ENCODE measurements at places on chromosomes 5 and 9. TPM values are rescaled to one million over a fixed set of nuclear protein-coding genes. Genes with fewer than 3 reads are reported as not detected.

DNA sequence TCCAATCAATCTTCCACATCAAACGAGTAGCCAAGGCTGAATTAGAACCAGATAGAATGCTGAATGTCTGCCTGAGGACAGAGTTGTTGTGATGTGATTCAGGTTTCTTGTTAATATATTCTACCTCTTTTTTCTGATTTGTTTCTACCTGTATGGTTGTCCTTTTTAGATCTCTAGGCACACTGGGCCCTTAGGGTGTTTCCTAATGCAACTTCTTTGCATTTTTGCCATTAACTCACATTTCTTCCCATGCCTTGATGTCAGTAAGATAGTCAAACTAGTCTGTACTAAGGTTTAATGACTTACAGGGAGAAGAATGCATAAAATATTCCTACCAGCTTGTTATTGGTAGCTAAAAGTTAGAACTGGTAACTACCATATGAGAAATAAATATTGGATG, 413.6 kb downstream of the CCDC171 start:
- no peaks in the 10 kb centered on the region for H3K27me3 ChIP-seq
- H3K36me3 ChIP-seq, result no peaks in the 10 kb centered on the region
- H3K4me3 ChIP-seq, result no peak overlapping the region
- H3K27ac ChIP-seq, result no peak overlapping the region
- DNase-seq, result no peak

DNA sequence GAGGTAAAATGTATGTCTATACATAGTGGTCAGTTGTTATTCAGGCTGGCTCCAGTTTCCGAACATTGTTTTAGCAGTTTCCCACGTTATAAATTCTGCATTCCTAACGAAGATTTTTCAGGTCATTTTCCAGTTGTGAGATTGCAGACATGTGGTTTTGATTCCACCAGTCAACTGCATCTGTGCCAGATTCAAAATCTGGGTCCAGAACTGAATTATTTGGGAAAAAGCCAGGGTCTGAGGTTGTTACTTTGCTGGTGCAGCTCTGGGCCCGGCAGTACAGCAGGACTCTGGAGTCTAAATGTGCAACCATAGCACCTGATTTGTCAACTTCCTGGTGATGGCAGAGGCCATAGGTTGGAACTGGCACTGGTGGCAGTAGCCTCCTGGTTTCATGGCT, 105.7 kb upstream of the MEGF10 start:
- no peaks in the 10 kb centered on the region for H3K27me3 ChIP-seq
- H3K4me1 ChIP-seq, result no peaks in the 10 kb centered on the region
- no peaks in the 10 kb centered on the region for H3K36me3 ChIP-seq
- DNase-seq, result no peak
- H3K27ac ChIP-seq, result no peak overlapping the region
- H3K4me3 ChIP-seq, result no peak overlapping the region

DNA sequence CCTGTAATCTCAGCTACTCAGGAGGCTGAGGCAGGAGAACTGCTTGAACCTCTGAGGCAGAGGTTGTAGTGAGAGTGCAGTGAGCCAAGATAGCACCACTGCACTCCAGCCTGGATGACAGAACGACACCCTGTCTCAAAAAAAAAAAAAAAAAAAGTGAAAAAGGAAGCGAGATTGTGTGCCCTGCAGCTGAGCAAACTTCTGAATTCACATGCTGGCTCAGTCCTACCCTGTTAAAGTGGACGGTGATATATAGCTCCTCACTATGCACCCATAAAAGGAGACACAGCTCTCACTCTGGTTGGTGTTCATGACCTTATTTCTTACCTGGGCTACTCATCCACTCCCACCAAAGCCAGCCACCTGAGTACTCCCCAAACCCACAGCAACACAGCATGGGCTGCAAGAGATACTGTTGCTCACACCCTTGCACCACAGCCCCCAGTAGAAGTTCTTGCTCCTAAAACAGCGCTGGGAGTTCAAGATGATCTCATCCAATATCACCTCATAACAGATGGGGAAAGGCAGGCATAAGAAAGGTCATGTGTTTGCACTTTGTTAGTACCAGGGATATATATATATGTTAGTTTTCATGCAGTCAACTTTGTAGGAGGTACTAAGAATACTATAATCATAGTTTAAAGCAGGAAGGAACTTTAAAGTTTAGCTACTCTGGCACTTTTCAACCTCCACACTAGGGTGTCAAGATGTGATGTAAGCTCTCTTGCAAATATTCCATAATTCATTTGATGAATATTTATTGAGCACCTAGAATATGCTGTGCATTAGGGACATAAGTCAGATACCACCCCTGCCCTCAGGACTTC, 4.0 kb downstream of the TTLL11 start:
- H3K36me3 ChIP-seq, result no peaks in the 10 kb centered on the region
- no peaks in the 10 kb centered on the region for H3K27me3 ChIP-seq
- DNase-seq, result no peak
- H3K27ac ChIP-seq, result no peak overlapping the region
- H3K4me1 ChIP-seq, result peaks cover 6% of the 10 kb centered on the region

DNA sequence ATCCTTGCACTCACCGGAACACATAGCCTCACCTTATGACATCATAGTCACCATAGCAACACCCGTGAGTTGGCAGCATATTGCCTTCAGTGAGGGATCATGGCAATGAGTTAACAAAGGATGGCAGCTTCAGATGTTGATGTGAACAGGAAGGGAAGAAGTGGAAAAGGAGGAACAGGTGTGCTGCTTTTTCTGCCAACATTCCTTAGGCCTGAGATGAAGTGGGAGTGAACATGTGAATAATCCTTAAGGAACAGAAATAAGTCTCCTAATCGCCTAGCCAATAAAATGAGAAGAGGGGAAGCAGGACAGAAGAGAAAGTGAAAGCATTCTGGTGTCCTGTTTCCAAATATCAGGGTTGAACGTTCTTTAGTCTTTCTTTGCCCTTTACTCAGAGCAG, 360.0 kb downstream of the BRINP1 start:
- H3K4me3 ChIP-seq, result no peak overlapping the region
- H3K27ac ChIP-seq, result no peak overlapping the region
- H3K4me1 ChIP-seq, result peaks cover 5% of the 10 kb centered on the region
- no peak for DNase-seq

DNA sequence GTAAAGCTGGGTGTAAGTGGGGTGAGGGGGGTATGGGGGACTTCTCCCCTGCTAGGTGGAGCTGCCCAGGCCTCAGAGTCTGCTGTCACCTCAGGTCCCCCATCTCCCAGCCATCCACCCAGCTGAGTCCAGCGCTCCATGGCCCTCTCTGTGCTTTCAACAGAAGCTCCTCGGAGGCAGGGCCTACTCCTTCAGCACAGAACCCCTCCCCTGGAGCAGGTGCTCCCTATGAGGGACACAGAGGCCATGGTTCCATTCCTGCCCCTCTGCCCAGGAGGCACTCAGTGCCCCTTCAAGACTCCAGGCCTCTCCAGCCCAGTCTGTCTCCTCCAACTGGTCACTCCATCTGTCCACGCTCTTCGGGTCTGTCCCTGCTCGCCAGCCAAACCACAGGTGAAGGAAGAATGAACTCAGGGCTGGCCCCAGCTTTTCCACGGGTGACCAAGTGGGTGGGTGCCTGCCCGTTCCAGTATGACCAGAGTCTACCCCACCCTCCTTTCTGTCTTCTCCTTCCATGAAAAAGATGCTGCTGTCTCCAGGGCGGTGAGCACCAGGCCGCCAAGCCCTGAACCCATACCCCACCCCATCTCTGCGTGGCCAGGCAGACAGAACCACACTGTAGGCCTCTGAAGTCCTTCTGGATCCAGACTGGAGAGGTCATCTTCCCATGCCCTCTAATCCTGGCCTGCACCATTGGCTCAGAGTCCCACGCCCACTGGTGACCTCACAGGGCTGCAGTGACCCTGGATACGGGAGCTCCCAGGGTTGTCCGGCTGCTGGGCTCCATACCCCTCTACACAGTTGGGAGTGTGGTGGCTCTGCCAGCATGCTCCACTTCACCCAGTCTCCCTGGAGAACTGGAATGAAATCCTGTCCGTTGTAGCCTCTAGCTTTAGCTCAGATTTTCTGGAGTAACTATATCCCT, 11.9 kb downstream of the GBGT1 start:
- DNase-seq, result no peak
- H3K27me3 ChIP-seq, result no peaks in the 10 kb centered on the region
- H3K4me1 ChIP-seq, result peaks cover 11% of the 10 kb centered on the region
- H3K27ac ChIP-seq, result no peak overlapping the region
- H3K4me3 ChIP-seq, result no peak overlapping the region

DNA sequence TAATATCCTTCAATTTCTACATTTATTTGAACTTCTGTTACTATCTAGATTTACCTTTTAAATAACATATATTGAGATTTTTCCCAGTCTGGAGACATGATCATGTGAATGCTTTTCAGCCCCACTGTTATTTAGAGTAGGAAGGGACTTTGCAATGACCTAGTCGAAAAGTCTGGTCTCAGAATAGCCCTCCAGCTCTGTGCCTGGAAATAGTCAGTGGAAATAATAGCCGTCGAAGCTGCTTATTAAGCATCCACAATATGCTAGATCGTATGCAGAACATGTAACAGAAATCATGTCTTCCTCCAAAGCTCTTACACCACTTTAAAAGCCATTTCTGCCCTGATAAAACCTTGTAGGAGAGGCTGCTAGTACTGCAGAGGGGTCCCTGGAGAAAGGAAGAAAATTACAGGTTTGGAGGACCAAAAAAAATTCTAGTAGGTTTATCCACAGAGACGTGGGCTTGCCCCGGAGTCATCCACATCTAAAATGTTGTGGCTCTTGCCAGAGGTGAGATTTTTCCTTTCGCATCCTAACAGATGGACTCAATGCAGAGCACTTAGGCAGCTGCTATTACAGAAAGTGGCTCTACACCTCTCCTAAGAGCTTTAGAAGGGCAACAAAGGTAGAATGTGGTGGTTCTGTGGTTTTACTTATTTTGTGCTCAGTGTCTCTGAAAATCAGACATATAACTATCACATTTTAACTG, 2.5 kb upstream of the FGF1 start:
- no peak overlapping the region for H3K27ac ChIP-seq
- H3K27me3 ChIP-seq, result no peaks in the 10 kb centered on the region
- H3K36me3 ChIP-seq, result no peaks in the 10 kb centered on the region
- no peak for DNase-seq

- H3K4me1 ChIP-seq, result no peaks in the 10 kb centered on the region
- no peaks in the 10 kb centered on the region for H3K27me3 ChIP-seq
- H3K36me3 ChIP-seq, result no peaks in the 10 kb centered on the region
- DNase-seq, result no peak
Measured at GRCh38 chr5:153767221-153768188, 271.2 kb downstream of the FAM114A2 start.

GRCh38 chr5:55973296-55973695, 21.5 kb downstream of the IL6ST start:
- H3K4me1 ChIP-seq, result no peaks in the 10 kb centered on the region
- DNase-seq, result no peak
- peaks cover 75% of the 10 kb centered on the region for H3K36me3 ChIP-seq
- H3K27me3 ChIP-seq, result no peaks in the 10 kb centered on the region
- H3K4me3 ChIP-seq, result no peak overlapping the region
- no peak overlapping the region for H3K27ac ChIP-seq

- peaks cover 16% of the 10 kb centered on the region for H3K4me1 ChIP-seq
- H3K27ac ChIP-seq, result no peak overlapping the region
- no peak for DNase-seq
- H3K36me3 ChIP-seq, result no peaks in the 10 kb centered on the region
- no peaks in the 10 kb centered on the region for H3K27me3 ChIP-seq
Measured at GRCh38 chr5:72394688-72395087, 74.5 kb downstream of the PTCD2 start.

DNA sequence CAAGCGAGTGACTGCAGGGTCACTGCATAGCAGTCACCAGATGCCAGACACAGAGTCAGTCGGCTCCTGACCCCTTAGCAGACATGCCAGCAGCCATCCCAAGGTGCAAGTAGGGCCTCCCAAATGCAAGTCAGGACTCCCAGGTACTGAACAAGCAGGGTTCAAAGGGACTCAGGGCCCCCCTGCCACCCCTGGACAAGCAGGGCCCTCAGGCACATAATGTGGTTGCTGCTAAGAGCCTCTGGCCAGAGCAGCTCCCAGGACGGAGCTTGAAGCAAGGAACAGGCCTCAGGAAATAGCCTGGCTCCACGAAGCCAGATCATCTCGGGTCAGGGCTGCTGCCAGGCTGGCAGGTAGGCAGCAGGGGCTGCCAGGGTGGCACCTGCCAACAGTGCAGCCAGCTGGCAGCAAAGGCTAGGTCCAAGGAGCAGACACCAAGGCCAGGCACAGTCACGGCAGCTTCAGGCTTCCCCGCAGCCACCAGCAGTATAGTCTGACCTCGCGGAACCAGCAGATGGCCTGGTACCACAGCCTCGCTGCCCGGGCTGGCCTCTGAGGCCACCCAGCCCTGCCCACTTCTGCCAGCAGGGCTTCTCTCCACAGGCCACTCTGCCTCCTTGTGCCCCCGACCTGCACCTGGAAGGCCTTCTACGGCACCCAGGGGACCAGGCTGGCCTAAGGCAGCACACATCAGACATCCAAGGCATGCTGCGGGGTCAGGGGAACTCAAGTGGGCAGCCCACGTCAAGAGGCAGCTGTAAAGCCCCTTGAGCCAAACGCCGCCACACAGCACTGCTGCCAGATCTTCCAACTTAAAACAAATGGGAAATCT, 7.4 kb downstream of the EEIG1 start:
- peaks cover 70% of the 10 kb centered on the region for H3K4me1 ChIP-seq
- no peak overlapping the region for H3K4me3 ChIP-seq
- DNase-seq, result peak; percentile 62
- H3K27me3 ChIP-seq, result no peaks in the 10 kb centered on the region
- peak overlapping the region; percentile 10 for H3K27ac ChIP-seq

DNA sequence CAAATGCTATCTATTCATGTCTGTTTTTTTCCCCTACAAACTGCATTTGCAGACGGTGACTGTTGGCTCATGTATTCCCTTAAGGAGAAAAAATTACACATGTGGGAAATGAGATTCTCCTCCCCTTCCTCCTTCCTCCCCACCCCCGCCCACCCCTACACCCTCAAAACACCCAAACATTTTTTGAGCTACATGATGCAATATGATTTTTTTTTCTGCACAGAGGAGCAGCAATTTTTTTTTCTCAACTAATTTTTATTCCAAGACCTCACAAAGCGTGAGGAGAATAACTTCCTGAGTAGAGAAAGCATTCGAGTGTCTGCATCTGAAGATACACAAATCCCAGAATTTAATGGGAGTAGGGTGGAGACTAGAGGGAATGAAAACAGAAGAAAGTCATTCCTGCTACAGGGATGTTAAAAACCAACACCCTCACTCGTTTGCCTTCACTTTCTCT, 118.1 kb downstream of the PRDM6 start:
- DNase-seq, result no peak
- H3K27ac ChIP-seq, result no peak overlapping the region
- no peak overlapping the region for H3K4me3 ChIP-seq
- H3K4me1 ChIP-seq, result no peaks in the 10 kb centered on the region
- H3K27me3 ChIP-seq, result no peaks in the 10 kb centered on the region
- no peaks in the 10 kb centered on the region for H3K36me3 ChIP-seq

- H3K36me3 ChIP-seq, result no peaks in the 10 kb centered on the region
- H3K4me3 ChIP-seq, result no peak overlapping the region
- no peaks in the 10 kb centered on the region for H3K27me3 ChIP-seq
- no peaks in the 10 kb centered on the region for H3K4me1 ChIP-seq
- no peak overlapping the region for H3K27ac ChIP-seq
- DNase-seq, result no peak
Measured at GRCh38 chr9:95817205-95817604, 58.3 kb upstream of the ERCC6L2 start.

GRCh38 chr5:81428446-81428845, 34.5 kb upstream of the ACOT12 start:
- no peak for DNase-seq
- H3K27ac ChIP-seq, result no peak overlapping the region
- no peaks in the 10 kb centered on the region for H3K27me3 ChIP-seq
- no peaks in the 10 kb centered on the region for H3K4me1 ChIP-seq

The TNC gene
- 76.6 TPM for polyA plus RNA-seq

The INSYN2B gene
- 4.6 TPM for polyA plus RNA-seq

The TAF11L11 gene
- polyA plus RNA-seq, result not detected

The LRRC70 gene
- polyA plus RNA-seq, result 11.8 TPM

The TLE4 gene
- 33.1 TPM for polyA plus RNA-seq

The PDGFRB gene
- 189 TPM for polyA plus RNA-seq

The ENTPD2 gene
- polyA plus RNA-seq, result 1.7 TPM

The TAF11L10 gene
- polyA plus RNA-seq, result not detected

The PCDHGA9 gene
- 5.3 TPM for polyA plus RNA-seq

The TMEM215 gene
- polyA plus RNA-seq, result 0.07 TPM

The ABCA1 gene
- 19.2 TPM for polyA plus RNA-seq

Measured in left lung (tissue), 14 donors.